ENCODE measurements at places on chromosomes 3 and 15.

- DNase-seq, result no peak
Observed at GRCh38 chr3:132134611-132135010, 99.8 kb upstream of the CPNE4 start.

- no peak for DNase-seq
Observed at GRCh38 chr15:95503107-95503506, 827.4 kb upstream of the NR2F2 start.

- peak; percentile 61 for DNase-seq
Observed at GRCh38 chr3:17258823-17259436, 374.2 kb downstream of the PLCL2 start.

DNA sequence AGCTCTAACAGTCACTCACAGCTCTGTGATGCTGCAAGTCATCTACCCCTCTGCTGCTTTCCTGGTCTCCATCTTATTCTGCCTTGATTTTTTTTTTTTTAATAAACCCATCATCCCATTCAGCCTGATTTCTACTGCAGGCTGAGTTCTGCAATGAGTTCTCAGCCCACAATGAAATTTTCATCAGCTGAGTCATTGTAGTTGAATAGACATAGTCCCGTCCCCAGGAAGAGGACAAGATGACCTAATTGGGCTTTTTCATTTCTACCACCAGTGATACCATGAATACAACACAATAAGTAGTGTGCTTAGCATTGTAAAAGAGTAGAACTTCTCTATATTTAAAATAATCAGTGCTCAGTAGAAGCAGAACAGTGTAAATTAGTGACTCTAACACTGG lies 59.3 kb downstream of the C3orf85 start:
- DNase-seq, result no peak

- no peak for DNase-seq
Observed at GRCh38 chr3:159513867-159514380, 474.7 kb upstream of the IL12A start.

GRCh38 chr3:61699622-61700021 lies 138.3 kb downstream of the PTPRG start:
- DNase-seq, result no peak

GRCh38 chr3:109187390-109187789 lies 50.9 kb downstream of the C3orf85 start:
- no peak for DNase-seq

DNA sequence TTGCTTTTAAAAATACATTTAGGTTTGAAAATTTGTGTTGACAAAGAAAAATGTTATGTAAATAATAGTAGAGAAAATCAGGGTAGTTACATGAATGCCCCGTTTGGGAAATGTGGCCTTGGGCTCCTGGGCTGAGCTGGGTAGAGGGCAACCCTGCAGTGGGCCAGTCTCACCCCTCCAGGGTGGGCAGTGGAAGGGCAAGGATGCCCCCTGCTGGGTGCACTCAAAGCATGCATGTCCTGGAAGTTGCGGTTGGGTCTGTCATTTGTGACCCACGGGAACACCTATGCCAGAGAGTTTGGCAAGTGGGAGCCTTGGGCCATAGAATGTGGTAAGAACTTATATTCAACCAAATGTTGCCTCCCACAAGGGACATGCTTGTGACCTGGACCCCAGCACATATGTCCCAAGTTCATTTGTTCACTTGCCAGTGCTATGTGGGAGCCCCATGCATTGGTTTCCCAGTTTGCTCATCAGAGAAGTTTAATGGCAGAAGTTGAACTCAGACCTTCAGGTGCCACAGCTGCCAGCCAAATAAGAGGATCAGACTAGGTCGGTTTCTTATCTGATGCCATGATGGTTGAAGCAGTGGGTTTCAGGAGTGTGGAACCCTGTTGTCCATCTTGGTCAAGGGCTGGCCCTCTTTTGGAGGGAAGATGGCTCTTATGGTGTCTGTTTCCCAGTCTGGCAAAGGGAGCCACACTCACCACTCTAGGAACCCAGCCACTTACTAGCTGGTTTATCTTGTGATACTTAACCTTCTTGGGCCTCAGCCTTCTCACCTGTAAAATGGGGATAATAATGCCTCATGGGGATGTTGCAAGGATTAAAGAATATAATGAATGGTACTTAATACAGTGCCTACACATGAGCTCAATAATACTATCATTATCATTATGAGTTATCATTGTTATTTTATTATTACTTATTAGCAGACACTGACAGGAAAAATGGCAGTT lies 2.5 kb upstream of the PLCB2 start:
- DNase-seq, result peak; percentile 77

GRCh38 chr3:47443611-47443995 lies 32.1 kb downstream of the SCAP start:
- DNase-seq, result no peak

- DNase-seq, result no peak
Observed at GRCh38 chr15:83503595-83504364, 56.6 kb downstream of the SH3GL3 start.

DNA sequence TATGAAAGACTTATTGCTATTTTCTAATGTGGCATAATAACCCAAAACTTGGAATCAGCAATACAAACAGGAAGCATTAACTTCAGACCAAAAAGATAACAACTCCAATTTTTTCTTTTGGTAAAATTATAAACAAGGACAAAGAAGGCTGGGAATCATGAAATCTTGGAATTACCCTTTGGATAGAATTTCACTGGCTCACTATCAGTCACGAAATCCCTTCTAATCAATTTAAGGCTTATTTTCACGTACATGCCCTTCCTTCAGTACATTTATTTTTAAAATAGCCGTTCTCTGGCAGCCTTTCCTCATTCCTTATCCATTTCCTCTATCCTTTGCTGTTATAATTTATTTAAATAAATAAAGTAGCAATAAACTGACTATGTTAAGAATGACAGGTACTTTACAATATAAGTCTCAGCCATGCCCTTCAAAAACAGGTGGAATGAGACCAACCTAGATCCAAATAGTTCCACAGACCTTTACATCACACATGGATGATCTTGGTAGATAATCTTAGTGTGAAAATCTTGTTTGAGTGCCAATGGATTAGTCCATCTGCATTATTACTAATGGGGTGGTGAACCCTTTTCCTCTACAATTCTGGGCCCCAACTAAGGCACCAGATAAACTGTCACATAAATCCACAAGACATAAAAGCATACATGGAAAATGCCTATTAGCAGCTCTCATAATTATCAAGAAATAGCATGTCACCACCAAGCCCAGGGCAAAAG lies 38.9 kb downstream of the ABI3BP start:
- DNase-seq, result no peak

DNA sequence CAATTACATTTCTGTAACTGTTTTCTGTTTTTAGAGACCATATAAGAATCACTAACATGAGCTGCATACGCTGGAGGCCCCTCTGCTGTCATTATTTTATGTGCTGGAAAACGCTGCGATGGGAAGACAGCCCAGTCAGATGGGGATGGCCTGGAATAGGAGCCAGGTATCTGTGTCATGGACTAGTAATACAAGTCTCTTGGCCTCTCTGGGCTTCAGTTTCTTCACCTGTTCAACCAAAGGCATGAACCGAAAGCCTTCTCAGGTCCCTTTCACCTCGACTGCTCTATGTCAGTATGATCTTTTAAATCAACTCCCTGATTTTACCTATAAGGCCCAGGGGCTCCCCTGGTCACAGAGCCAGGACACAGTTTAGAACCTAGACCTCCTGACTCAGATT lies 14.6 kb upstream of the RFTN1 start:
- DNase-seq, result no peak

DNA sequence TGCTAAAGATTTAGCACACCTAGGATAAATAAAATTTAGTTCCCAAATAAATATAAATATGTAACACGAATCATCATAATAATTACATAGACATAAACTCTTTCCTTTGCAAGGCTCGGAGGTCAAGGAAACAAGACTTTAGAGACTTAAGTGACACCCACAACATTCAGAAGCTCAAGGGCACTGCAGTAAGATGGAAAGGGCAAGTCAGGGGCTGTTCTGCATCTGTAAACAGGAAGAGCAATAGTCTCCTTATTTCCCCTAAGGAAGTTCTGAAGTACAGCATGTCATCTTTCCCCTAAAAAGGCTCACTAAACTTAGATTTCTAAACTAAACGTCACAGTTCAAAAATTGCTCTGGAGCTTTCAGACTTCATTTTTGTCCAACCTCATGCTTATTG lies 26.9 kb upstream of the KBTBD8 start:
- DNase-seq, result no peak

DNA sequence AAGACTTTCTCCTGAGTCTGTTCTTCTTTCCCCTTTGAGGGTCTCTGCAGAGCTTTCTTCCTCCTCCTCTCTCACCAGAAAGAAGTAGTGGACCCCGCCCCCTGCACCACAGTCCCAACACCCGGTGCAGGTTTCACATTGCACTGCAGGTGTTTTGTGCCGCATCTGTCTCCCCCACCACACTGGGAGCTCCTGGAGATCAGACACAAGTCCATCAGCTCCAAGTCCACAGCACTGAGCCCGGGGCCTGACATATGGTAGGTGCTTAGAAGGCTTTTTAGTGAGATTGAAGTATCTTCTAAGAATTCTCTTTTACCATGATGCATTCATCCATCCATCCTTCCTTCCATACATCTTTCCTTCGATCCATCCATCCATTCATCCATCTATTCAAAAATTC lies 9.8 kb downstream of the STRA6 start:
- no peak for DNase-seq

DNA sequence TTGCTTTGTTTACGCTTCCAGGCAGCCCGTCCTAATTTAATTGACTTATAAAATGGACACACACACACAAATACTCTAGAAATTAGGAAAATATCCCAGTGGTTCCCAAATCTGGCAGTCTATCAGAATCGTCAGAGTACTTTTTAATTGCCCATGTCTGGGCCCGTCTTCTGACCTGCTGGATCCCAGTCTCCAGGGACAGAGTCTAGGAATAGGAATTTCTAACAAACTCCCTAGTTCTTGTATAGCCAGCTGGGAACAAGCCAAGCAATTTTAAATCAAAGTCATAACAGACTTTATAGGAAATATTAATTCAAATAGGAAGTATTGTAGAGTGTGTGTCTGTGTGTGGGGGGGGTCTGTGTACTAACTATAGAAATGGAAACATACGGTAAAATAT lies 33.4 kb downstream of the LDHAL6B start:
- no peak for DNase-seq

DNA sequence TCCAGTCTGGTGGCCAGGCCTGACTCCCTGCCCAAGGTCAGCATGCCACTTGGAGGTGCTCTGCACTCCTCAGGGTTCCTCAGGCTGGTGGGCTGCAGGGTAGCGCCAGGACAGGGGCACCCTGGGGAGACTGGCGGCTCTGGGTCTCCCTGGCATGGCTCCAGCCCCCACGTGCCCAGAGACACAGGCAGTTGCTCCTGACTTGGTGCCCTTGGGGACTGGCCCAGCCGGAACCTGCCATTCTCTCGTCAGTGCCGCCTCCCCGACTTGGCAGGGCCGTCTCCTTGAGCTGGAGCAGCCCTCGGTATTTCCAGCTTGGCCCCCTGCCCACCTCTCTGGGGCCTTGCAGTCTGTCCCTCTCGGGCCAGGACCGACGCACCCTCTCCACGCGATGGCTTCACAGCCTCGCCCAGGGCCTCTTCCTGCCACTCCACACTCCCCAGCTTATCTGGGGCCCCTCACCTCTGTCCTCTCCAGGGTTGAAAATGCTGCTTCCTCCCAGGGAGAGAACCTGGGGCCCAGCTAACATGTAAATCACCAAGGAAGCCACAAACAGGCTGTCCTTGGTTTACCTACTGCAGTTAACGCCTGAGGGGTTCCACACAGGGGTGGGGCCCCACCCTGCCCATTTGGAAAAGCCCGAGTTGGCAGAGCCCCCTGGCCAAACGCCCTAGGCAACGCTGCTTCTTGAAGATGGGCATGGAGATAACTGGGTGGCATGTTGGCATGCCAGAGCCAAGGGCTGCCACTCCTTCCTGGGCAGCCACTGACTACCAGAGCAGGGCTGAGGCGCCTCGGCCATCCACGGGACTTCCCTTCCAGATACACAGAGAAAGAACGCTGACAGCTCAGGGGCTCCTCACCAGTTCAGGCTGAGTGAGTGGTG lies 61.4 kb downstream of the SMAD6 start:
- peak; percentile 11 for DNase-seq

DNA sequence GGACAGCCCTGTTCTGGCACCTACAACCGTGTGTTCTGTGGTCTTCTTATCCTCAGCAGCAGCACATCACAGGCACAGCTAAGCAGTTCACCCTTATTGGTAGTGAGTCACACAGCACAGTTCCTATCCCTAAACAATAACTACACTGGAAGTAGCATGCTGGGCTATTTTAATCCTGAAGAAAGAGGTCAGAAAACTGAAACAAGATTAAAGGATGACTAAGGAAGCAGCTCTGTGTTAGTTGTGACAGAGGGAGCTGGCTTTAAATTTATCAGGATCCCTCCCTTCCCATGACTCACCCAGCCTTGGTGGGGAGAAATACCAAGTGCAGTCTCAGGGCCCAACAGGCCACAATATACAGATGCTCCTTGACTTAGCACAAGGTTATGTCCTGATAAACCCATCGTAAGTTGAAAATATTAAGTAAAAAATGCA lies 144.3 kb downstream of the ERC2 start:
- DNase-seq, result peak; percentile 2

DNA sequence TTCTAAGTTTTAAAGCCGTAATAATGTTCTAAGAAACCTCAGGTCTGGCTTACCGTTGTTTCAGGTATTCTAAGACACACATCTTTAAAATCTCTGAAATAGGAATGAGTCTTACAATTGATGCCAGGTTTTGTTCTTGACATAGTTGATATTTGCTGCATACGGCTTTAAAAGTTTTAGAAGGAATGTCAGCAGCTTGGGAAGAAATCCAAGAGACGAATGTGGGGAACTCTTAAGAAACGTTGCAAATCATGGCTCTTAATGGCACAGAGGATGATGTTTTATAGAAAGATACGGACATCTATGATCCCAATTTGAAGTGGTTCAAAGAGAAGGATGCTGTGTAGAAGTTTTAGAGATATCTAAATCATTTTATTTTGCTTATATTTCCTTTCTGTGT lies 11.5 kb downstream of the NUDT16 start:
- DNase-seq, result no peak

GRCh38 chr15:60691508-60692047 lies 212.6 kb upstream of the ICE2 start:
- DNase-seq, result no peak

All from hematopoietic multipotent progenitor cell treated with erythropoietin and hydrocortisone succinate and interleukin-3 and kit ligand, for 8 days (in vitro differentiated cells).